ENCODE measurements at places on chromosomes 7 and 10.

GRCh38 chr7:74476626-74477025 is 22.9 kb downstream of the GTF2IRD1 start:
- no peak for DNase-seq

DNA sequence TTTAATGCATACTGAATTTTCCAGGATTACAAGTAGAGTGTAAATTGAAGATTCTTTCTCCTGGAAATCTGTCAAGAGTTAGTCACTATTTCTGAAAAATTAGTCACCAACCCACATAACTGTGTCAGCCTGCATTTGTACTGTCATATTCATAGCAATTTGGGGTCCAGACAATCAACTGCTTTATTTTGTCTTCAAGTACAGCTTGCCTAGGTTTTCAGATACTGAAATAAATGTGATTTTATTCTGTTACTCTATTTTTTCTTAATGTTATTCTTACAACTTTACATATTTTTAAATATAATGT is 55.1 kb downstream of the CUBN start:
- no peak for DNase-seq

DNA sequence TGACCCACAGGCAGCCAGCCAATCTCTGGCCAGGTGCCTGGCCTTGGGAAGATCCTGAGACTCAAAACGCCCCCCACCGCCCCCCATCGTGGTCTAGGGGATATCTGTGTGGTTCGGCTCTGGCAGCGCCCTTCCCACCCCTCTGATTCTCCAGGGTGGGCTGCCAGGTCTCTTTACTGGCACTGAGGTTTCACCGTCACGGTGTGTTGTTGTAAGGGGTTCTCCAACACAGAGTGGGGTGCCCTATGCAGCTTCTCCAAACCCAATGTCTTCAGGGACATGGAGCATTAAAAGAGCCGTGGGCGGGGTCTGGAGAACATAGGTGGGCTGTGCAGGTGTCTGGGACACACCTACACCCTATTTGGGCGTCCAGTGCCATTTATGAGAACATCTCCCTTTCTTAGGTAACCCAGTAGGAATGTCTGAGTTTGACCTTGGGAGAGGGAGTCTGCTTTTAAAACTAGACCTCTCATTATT is 1.5 kb downstream of the MAFK start:
- peak; percentile 32 for DNase-seq

DNA sequence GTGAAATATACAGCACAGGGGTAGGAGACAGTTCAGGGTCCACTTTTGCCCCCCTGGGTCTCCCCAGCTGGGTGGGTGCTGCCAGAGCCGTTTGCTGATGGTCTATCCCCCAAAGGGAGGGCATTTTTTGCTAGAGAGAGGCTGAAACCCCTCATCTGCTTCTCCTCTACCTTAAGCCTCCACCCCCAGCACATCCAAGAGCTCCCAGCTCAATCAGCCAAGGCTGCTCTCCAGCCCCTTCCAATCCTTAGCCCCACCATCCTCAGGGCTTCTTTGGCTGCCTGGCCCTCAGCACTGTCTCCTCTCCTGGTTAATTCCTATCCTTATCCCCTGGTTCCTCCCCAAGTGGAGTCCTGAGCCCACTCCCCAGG is 153.1 kb downstream of the AOAH start:
- no peak for DNase-seq

GRCh38 chr7:82594665-82595064 is 151.1 kb upstream of the CACNA2D1 start:
- no peak for DNase-seq

DNA sequence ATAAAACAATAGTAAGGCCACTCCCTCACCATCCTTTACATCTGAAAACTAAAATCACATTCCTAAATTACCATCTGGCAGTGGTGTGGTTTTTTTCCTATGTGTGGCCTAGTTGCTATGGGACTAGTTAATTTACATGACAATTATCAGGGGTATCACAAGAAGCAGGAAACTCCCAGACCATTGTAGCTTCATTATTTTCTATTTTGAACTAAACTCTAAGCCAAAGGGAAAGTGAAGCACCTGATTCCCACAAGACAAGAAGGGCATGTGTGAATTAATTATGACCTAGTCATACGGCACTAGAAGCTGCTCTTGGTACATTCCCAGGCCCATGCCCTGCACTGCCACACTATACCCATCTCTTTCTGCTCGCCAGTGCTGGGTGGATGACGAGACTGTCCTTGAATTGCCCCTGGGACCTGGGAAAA is 103.4 kb downstream of the ATXN7L1 start:
- no peak for DNase-seq

DNA sequence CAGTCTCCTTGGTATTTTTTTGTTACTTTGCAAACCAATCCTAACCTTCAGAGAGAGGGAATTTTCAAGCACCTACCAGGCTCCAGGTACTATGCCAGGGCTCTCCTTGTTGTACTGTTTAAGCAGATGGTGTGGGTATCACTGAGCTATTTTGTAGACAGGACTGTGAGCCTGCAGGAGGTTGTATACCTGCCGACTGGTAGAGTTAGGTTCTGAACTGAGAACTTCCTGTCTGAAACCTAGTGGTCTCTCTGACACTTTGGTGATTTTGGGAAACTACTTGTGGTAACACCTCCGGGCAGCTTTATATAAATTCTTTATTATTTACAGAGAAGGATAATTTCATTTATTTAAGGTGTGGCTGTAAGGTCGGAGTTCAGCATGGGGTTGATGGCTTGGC is 4.6 kb downstream of the ZNF853 start:
- DNase-seq = no peak

- DNase-seq = no peak
Measured at GRCh38 chr10:123191886-123192285, 37.7 kb downstream of the BUB3 start.

DNA sequence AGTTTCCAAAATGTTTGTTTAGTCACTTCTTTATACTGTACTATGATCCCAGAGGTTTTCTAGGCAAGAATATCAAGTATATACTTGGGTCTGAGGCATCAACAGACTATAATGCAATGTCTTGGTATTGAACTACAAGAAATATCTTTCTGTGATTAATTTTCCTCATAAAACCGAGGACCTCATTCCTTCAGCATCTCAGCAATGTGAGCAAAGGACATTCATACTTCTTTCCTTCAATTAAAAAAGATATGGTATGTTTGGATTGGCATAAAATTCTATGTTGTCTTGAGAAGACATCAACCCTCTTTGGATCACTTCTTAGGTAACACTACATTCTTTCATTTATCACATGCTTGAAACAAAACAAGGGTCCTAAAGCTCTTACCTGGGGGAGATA is 524.5 kb downstream of the PHTF2 start:
- DNase-seq = no peak

Measured in CD4-positive, alpha-beta T cell treated with Interferon alpha-2 for 1 hour (primary cell).